Brain (organoid and tissue), 16 donors: ENCODE measurements at places on chromosomes 13 and 19. TPM values are rescaled to one million over a fixed set of nuclear protein-coding genes. Genes with fewer than 3 reads are reported as not detected.

DNA sequence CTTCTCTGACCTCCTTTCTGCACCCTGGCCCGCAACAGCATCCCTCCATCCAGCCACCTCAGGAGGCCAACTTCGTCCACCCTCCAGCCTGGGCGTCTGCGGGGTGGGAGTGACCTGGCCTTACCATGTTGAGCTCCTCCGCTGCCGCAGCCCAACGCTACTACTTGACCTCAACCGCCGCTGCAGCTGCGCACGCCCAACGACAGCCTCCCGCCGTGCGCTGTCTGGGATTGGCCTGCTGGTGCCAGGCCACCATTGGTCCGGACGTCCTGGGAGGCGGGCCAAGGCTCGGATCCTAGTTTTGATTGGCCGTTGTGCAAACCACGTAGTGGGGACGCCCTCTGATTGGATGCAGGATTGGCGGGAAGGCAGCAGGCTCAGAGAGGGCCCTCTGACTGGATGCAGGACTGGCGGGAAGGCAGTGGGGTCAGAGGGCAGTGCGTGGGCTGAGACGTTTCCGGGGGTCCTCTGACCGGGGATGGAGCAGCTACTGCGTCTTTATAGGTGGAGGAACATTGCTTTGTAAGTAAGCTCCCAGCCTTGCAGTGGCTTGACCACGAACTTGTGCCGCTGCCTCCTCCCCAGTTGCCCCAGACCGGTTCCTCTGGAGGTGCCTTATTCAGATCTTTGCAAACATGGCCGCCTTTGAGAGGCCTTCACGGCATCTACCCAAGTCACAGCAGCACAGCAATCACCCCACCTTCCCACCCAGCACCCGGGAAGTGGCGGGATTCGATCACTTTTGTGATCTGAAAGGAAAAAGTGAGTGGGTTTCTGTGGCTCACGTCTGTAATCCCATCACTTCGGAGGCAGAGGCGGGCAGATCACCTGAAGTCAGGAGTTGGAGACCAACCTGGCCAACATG, at the start of gene TUBA3C:
TUBA3C (minus strand) TSS at position 204 of the 865 bp plus-strand sequence; CDS start at position 127, 77 bp downstream.
- DNase-seq, result no peak

- DNase-seq, result no peak
Measured at GRCh38 chr13:96229356-96229755, 139.4 kb downstream of the HS6ST3 start.

DNA sequence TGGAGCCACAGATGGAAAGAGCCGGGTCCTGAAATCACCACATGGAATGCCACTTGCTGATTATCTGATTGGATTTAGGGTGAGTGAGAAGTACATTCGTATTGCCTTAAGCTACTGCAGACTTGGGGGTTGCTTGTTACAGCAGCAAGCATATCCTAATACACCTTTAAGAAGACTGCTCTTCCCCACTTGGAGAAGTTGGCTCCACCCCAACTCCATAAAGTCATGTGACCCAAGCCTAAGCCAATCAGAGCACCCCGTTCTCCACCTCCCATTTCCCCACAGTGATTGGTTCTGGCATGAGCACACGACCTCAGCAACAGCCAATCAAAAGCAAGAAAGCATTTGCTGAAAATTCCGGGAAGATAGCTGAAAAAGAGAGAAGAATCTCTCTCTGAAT, 23.1 kb downstream of the CACNA1A start:
- no peak for DNase-seq

DNA sequence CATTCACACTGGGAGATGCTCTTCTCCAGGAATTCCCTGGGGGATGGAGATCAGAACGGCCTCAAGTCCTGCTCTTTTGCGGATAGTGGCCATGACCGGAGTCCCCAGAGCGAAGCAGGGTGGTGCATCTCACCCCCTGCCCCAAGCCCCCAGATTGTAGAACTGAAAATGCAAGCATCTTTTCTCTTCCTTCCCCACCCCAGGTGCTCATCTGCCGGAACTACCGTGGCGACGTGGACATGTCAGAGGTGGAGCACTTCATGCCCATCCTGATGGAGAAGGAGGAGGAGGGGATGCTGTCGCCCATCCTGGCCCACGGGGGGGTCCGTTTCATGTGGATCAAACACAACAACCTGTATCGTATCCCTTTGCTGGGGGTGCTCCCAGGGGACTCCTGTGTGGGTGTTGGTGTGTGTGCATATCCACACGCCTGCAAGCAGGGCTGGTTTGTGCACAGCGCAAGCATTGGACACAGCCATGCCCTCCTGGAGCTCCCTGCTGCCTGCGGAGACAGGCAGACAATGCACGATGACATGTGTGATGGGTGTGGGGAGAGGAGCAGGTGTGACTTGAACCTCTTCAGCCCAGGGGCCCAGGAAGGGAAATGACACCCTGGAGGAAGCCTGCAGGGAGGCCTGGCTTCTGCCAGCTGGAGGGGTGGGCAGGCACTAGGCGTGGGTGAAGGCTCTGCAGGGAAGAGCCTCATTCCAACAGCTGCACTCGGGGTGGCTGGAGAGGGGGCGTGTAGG, 5.7 kb downstream of the AP1M1 start:
- no peak for DNase-seq

The ZNF541 gene
- 0.08 TPM for polyA plus RNA-seq

The CLC gene
- not detected for polyA plus RNA-seq

The ATP4A gene
- not detected for polyA plus RNA-seq

GRCh38 chr13:33411312-33411711, 125.8 kb upstream of the STARD13 start:
- no peak for DNase-seq

- DNase-seq, result no peak
Measured at GRCh38 chr13:109654341-109655205, 131.8 kb downstream of the IRS2 start.

DNA sequence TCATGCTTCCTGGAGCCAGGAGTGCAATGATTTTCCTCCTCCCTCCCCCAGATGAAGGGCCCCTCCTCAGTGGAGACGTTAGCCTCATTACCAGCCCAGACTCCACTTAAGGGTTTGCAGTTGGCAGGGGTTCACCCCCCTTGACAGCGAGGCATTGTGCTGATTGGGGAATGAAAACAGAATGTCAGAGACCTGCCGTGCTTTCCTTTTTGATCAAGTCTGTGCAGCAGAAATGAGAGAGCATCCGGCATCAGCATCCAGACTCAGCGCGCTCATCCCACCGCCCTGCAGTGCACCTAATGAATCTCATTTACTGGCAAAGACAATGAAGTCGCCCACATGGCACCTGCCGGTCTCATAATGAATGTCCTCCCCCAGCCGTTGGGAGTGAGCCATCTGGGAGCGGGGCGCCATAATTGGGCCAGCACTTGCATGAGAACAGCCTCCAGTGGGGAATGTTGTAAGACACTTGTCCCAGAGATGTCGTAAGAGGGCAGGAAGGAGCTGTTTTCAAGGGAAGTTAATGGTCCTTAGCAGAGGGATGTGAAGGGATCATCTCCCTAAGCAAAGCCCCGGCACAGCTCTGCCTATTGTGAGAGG, 98.3 kb upstream of the UQCRFS1 start:
- DNase-seq, result peak; percentile 95

DNA sequence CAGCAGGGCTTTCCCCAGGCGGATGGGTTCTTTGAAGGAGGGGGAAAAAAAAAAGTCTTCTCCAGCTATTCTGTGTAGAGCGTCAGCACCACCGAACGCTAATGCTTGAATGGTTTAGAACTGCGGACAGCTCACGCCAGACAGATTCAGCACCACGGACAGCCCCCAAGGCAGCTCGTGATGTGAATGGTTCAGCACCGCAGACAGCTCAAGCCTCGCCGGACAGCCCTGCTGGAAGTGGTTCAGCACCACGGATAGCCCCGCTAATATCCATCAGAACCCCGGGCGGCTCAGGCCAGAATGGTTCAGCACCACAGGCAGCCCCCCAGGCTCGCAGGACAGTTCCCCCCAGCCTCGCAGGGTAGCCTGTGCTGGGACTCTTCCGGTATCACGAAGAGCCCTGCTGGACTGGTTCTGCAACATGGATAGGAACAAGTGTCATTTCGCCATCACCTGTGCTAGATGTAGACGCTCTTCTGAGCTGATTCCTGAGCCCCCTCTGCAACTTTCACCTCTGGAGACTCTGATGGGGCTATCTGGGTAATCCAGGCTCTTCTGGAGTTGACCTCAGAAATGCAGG, 4.9 kb upstream of the SMIM17 start:
- DNase-seq, result peak; percentile 82

The EPS8L1 gene
- 5.5 TPM for polyA plus RNA-seq

The LRRC63 gene
- polyA plus RNA-seq, result not detected

DNA sequence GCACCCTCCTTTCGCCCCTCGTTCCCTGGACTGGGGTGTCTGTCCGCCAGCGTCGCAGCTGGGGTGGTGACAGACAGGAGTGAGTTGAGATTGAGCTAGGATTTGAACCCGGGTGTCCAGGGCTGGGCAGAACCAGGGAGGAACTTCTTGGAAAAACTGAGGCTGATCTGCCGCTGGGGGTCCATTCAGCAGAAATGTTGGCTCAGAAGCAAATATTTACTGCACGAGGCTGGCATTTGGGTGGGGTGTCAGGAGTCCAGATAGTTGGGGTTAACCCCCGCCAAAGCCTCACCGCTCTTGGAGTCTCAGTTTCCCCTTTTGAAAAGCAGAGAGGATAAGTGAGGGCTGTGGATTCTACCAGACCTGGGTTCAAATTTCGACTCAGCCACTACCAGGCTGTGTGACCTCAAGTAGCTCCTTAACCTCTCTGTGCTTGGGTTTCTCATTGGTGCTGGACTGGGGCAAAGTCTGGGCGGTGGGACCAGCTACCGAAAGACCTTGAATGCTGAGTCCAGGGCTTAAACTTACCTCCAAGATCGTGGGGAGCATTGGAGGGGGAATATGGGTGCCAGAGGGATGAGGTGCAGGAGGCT, 20.9 kb downstream of the MAST3 start:
- DNase-seq, result no peak

The ZNF526 gene
- 6.3 TPM for polyA plus RNA-seq

DNA sequence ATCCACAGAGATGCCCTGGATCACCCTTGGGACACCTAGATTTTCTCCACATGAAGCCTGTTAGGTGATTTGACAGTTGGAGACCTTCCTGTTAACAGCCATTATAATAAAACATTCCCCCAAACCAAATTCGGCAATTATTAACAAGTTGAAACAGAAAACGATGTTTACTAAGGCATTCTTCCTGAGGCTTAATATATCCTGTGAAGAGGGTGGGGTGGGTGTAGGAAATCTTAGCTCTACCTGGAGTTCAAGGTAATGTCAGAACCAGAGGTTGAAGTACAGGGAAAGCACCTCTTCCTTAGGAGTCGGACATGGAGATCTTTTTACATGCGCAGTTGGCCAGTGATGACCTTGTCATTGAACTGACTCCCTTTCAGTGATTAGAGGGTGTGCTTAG, 143.0 kb downstream of the FGF9 start:
- no peak for DNase-seq

GRCh38 chr19:21848706-21849105, 12.7 kb upstream of the ZNF43 start:
- DNase-seq, result no peak

DNA sequence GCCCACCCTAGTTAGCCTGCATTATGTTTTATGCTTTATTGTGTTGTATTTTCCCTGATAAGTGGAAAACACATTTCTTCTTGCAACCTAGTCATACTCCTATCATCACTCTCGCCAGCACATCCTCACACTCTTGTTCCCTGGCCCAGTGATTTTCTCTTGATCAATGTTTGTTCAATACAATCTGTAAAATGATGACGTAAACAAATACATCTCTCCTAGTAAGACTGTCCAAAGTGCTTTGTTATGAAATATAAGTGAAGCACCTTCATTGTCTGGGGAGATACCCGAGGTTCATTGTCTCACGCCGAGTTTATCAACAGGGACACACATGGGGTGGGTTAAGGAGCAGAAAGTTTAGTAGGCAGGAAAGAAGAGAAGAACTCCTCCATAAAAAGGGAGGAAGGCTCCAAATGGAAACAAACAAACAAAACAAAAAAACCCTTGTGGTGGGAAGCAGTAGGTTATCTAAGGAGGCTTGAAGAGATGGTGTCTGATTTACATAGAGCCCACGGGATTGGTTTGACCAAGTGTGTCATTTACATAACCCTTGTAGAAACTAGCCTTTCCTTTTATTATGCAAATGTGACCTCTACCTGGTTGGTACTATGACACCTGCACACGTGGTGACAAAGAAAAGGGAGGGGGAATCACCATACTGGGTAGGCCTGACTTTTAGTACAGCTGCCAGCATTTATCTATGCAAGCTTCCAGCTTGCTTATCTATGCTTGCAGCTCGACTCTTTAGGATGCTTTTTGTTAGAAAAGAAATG, 1317.9 kb upstream of the SPRY2 start:
- no peak for DNase-seq

- DNase-seq, result peak; percentile 88
Measured at GRCh38 chr19:53958823-53959757, 3.6 kb upstream of the CACNG8 start.

The LIM2 gene
- polyA plus RNA-seq, result not detected

The GGACT gene
- polyA plus RNA-seq, result 8.6 TPM

The LILRA2 gene
- polyA plus RNA-seq, result 1.8 TPM

GRCh38 chr19:4686700-4687099, 16.6 kb upstream of the MYDGF start:
- DNase-seq, result no peak

DNA sequence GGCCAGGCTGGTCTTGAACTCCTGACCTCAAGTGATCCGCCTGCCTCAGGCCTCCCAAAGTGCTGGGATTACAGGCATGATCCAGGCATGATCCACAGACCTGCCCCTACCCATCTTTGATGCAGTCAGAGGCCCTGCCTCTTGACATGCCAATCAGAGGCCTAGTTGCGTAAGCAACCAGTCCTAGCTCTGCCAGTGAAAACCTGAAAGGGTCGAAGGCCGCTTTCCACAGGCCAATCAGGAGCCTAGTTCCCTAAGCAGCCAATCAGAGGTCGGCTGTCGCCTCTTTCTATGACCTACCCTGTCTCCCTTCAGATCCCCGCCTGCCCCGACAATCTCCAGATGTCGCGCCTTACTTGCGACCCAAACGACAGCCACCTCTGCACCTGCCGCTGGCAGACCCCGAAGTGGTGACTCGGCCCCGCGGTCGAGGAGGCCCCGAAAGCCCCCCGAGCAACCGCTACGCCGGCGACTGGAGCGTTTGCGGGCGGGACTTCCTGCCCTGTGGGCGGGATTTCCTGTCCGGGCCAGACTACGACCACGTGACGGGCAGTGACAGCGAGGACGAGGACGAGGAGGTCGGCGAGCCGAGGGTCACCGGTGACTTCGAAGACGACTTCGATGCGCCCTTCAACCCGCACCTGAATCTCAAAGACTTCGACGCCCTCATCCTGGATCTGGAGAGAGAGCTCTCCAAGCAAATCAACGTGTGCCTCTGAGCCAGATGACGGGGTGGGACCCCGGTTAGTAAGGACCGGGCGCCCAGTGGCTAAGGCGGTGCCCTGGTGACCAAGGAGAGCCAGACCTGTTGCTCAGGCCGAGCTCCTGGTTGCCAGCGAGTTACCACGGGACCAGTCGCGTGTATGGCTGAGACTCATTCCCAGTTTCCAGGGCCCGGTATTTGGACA, 6.3 kb downstream of the SYDE1 start:
- DNase-seq, result no peak

DNA sequence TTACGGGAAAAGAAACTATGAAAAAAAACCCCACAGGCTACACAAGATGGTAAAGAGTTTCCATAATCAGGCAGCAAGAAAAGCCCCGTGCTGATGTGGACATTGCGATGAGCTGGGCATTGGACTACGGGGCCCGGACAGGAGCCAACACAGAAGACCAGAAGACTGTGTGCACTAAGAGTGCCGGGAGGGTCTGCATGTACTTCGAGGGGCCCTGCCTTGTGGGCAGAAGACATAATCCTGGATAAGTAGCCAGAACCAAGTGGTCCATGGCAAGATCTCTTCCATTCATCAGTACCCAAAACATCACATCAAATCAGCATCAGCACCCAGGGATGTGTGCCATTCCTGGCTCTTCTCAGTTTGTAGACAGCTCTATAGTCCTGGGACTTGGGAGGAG, 317.8 kb downstream of the FGF9 start:
- DNase-seq, result no peak
